Skin of body (tissue), 3 donors: ENCODE measurements at places on chromosomes 3 and 15. TPM values are rescaled to one million over a fixed set of nuclear protein-coding genes. Genes with fewer than 3 reads are reported as not detected.

Gene AGTR1
- 39.6 TPM for total RNA-seq

Gene KIF9
- total RNA-seq: 2.1 TPM

Gene CYP1A1
- total RNA-seq: 0.69 TPM

Gene ATP13A5
- 3.7 TPM for total RNA-seq

Gene CLEC3B
- total RNA-seq: 54.6 TPM

Gene LDHAL6B
- total RNA-seq: not detected

Gene CACNA1D
- total RNA-seq: 5.6 TPM

Gene COL6A6
- 38.9 TPM for total RNA-seq

Gene EBLN2
- total RNA-seq: 11.0 TPM

Gene NRROS
- 3.9 TPM for total RNA-seq

Gene C2CD4A
- not detected for total RNA-seq

Gene LRRC31
- total RNA-seq: not detected
